ENCODE measurements at places on chromosomes 6 and 20.
A peak's percentile ranks its signal among the peaks of the same experiment; 100 is the strongest.

DNA sequence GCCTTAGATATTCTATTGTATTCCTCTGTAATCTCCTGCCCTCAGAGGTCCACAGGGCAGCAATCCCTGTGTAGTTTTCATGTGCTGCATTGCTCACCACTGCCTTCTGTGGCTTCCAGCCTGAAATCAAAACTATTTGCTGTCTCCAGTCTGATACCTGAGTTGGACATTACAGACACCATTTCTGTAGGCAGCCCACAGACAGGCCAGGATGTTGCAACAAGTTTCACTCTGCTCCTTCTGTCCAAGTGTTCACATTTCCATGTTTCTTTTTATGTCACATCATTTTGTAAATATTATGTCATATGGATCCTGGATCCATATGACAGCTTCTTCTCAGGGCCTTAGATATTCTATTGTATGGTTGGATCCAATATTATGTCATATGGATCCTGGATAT lies 21.7 kb downstream of the ECI2 start:
- no peak for DNase-seq

DNA sequence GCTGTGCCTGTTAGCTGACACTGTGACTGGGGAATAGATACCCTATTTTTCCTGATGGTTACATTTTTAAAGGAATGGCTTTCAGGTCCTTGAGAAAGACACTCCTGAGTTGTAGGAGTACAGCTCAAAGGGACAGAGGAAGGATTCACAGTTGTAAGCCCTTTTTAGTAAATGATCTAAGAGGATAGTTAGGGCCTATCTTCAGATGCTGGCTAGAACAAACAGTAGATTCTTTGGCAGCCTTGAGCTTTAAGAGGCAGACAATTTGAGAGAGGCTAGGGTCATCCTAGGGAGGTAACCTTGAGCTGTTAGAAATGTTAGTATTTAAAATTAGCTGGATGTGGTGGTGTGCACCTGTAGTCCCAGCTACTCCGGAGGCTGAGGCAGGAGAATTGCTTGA lies 111.5 kb downstream of the ZFAND3 start:
- no peak for DNase-seq

GRCh38 chr20:19937218-19937617 lies 79.9 kb upstream of the NAA20 start:
- peak; percentile 23 for DNase-seq

- no peak for DNase-seq
These were observed 1.4 kb upstream of the HLA-G start for GRCh38 chr6:29826271-29826670.

- no peak for DNase-seq
These were observed 49.7 kb upstream of the ARMH2 start for GRCh38 chr6:24848461-24848860.

DNA sequence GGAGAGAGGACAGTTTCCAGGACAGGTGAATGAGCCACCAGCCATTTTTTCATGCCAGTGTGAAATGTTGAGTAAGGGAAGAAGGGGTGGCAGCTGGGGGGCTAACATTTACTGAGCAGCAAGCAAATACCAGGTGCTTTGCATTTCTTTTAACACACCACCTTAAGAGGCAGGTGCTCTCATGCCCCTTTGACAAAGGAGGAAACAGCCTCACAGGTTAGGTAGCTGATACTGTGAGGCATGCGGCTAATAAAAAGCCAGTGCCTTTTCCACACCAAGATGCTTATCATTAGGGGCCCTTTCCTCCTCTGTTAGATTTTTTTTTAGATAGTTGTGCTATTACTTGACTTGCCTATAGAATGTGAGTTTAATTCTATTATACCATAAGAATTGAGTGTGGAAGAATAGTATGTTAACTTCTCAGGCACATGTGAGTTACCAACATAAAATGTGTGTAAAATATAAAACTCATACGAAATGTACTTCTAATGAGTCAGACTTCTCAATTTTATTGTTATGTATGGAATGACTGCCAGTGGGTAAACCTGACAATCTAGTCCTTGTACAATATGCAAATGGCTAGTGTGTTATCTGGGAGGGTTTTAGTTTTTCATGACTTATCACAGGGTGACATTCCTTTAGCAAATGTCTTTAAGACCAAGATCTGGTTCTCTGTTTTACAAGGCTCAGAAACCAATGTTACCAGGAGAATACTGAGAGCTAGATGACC lies 260.0 kb downstream of the TMEM242 start:
- no peak for DNase-seq

DNA sequence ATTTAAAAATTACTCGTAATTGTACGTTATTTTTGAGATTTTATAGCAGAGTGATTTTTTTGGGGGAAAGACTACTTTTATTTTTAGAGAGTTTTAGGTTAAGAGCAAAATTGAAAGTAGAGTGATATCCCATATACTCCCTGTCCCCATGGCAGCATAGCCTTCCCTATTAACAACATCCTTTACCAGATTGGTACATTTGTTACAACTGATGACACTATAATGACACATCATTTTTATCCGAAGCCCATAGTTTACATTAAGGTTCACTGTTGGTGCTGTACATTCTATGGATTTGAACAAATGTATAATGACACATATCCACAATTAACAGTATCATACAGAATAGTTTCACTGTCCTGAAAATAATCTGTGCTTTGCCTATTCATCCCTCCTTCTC lies 1126.4 kb upstream of the CITED2 start:
- DNase-seq: no peak

- no peak for DNase-seq
These were observed 553.4 kb upstream of the CITED2 start for GRCh38 chr6:139927742-139928305.

- no peak for DNase-seq
These were observed 184.7 kb upstream of the PREP start for GRCh38 chr6:105587349-105588122.

GRCh38 chr6:72413884-72414283 lies 208.0 kb upstream of the KCNQ5 start:
- DNase-seq: no peak

DNA sequence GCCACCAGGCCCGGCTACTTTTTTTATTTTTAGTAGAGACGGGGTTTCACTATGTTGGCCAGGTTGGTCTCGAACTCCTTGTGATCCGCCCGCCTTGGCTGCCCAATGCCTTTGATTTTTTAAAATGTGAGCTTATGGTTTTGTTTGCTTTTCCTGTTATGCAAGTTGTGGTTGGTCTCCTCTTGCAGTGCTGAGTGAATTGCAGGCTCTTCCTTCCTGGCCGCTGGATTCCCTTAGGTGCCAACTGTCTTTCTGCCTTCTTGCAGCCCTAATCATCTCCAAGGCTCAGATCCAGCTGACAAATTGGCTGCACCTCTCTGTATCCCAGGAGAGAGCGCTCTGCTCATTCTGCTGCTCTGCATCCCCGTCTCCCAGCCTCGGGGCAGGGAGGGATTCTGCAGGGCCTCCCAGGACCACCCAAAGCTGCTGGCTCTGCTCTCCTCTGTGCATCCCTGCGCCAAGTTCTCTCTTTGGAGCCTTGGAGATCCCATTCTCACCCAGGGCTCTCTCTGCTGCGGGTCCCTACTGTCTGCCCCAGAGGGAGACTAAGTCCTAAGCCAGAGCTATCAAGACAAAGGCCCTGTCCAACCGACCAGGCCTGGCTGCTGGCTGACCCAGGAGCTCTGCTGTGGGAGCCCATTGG lies 14.1 kb upstream of the EMILIN3 start:
- DNase-seq: no peak

GRCh38 chr6:80468398-80468797 lies 361.9 kb downstream of the BCKDHB start:
- DNase-seq: no peak

GRCh38 chr6:148516217-148516616 lies 173.6 kb downstream of the SASH1 start:
- no peak for DNase-seq

DNA sequence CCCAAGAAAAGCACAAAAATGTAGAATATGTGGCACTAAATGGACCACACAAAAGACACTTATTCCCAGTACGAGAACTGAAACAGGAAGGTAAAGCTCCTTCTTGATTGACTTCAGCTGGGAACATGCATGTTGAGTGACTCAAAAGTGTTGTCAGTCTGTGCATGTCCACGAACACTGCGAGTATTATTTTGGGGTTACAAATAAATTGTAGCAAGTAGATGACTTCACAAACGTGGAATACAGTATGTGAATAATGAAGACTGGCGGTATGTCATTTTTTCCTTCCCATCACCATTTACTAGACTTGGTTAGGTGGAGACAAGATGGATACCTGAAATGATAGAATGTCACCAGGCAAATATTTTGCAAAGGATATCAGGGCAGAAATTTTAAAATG lies 45.4 kb downstream of the L3MBTL3 start:
- no peak for DNase-seq

DNA sequence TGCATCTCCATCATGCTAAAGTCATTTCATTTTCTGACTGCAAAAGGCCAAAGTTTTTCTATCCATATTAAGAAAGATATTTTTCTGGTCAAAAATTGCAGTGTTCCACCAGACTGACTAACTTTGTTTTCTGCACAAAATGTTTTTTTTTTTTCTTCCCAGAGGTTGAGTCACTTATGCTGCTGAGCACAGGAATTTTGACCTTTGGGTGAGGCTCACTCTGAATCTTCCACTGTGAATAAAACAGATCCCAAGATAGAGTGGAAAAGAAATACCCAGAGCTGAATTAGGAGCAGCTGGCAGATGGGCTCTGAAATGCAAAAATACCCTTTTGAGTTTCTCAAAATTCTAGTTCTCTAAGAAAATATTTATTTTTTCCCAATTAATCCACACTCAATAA lies 996.8 kb downstream of the KIF16B start:
- no peak for DNase-seq

DNA sequence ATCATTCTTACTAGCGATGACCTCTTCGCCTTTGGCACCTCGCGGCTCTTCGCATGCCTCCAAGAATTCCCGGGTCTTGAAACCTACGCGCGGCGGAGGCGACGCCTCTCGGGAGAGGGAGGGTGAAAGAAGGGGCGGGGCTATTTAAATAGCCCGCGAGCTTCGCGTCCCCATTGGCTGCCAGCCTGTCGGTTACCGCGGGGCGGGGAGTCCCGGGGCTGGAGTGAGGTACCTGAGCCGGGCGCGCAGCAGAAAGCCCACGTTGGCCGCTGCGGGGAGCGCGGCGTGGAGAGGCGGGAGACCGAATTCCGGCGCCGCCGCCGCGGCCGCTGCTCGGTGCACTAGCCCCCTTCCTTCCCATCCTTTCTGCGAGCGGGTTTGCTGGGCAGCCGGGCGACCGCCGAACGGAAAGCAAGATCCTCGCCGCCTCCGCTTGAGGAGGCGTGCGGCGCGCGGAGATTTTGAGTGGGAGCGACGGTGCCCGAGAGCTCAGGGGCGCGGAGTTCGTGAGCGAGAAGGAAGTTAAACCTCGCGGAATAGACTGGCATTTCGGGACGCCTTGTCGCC lies at the start of gene BMP6:
BMP6 (plus strand) TSS at position 251 of the 567 bp plus-strand sequence. CDS start 857 bp downstream, outside the sequence.
- DNase-seq: peak; percentile 72

DNA sequence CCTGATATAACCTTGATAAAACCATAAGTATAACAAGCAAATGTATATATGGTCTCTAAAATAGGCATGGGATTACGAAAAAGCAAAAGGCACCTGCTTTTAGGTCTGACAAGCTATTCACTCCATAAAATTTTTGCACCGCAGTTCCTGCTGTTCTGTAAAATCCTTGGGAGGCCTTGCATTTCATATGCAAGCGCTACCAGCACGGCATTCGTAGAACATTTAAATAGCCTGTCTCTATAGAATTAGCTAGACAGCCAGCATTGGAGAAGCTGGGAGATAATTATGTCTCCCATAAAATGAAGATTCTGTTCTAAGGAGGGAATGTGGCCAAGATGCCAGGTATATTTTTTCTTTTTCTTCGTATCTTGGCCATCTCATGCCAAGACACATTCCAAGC lies 64.5 kb upstream of the ATXN1 start:
- DNase-seq: no peak

DNA sequence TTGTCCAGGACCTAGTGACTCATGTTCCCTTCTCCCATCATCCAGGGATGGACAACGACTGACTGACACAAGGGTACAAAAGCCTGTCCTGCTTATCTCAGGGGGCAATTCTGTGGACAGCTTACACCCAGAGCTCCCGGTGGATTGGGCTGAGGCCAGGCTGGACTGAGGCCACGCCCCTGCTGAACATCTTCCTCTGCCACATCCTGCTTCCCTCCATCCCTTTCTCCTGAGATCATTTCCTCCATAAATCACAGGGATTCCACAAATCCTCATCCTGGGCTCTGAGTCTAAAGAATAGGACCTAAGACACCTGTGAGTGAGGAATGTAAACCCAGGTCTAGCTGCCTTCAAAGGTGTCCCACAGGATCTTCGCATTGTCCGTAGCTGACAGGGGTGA lies 30.4 kb upstream of the RNF24 start:
- no peak for DNase-seq

- no peak for DNase-seq
These were observed 90.2 kb downstream of the TXNDC5 start for GRCh38 chr6:7820288-7820835.

DNA sequence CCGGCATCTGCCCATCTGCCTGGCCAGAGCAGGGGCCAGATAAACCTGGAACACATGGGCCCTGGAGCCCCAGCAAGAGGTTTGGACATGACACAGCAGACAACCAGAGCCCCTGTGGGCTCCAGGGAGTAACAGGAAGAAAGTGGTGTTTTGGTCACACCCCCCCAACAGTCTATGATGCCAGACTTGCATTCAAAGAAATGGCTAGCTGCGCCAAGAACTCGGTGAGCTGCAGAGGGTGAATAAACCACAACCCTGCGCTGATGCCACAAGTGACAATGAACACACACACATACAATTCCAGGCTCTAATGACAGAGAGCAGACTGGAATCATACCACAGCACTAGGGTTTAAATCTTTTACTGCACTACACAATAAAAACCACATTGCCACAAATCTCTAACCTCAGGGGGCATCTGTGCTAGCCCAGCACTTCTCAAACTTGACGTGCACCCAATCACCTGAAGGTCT lies 34.0 kb downstream of the TRERF1 start:
- DNase-seq: no peak

DNA sequence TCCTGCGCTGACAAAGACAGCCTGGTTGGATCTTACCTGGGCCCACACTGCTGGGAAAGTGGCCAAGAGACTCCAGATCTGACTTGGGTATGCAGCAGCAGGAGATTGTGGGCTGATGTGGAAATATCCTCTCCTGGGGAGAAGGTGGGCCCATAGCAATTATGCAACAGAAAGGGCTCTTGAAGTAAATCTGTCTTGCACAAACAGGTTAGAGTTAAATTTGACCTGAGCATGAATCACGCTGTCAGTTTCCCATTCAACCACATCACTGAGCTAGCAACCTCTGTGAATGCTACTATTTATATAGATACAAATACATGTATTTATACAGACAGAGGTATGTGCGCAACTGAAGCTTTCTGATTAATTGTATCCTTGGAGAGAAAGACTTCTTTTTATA lies 28.3 kb upstream of the PDYN start:
- no peak for DNase-seq

GRCh38 chr6:74979065-74979766 lies 226.6 kb downstream of the COL12A1 start:
- no peak for DNase-seq

- no peak for DNase-seq
These were observed 251.6 kb downstream of the KCNQ5 start for GRCh38 chr6:72873433-72873832.

Measured in GM12865 (cell line).